ENCODE measurements at places on chromosomes 7 and 10.

DNA sequence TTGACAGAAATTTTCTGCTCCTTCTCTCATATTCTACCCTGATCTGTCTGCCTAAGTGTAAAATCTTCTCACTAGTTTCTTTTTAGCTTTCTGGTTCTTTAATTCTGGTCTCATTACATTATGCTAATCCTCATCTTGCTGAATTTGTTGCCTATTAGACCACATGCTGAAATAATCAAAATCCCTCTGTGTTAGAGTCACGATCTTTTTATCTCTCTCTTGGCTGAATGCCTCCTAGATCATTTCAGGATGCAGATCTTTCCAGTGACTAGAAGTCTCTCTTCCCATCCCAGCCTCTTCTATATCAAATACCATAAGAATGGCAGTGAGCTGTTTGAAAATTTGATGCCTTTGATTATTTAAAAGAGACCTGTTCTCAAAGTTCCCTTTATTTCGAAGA lies 661.9 kb downstream of the SORCS1 start:
- DNase-seq: no peak

DNA sequence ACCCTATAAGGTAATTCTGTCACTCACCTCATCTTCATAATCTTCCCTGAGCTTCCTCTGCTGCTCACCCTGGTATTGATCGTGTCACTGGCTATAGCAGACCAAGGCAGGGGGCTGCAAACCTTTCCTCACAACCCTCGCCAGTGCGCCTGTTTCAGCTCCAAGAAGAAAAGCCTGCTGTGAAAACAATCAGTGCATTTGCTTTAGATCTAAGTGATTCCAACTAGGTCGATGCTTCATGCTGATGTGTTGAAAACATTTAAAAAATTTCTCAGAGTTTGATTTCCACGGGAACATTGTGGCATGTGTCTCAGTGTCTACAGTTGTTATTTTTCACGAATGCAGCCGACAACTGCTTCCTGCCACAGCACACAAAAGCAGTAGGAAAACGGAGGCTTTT lies 27.3 kb downstream of the POU6F2 start:
- DNase-seq: no peak

DNA sequence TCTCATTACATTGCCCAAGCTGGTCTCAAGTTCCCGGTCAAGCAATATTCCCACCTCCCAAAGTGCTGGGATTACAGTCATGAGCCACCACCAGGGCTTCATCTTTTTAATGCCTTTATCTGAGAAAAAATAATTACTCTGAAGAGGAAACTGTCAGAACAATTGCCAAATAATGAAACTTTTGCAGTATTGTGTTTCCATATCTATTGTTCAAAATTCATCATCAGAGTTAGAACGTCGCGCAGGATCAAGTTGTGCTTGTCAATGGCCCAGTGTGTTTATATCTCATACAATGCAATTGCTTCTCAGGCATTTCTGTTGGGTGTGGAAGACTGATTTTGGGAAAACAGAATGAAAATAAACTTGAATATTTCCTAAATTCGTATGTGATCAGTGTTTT lies 143.1 kb downstream of the ARID5B start:
- no peak for DNase-seq

- no peak for DNase-seq
These were observed 22.6 kb downstream of the PALS2 start for GRCh38 chr7:24595671-24596418.

DNA sequence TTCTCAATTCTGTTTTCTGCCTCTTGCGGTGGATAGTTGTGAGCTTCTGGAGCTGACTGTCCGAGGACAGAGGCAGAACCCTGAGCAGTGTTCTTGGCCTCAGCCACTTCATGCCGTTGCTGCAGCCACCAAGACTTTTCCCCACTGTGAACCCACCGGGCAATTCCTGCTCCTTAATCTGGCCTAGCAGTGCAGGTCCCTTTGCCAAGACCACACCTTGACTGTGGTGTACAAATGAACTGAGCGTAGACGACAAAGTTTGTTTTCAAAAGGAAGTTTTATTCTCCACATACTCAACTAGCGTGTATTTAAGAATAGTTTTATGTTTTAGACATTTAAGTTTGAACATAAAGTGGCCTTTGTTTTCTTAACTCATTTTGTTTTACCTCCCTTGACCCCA lies 29.4 kb downstream of the SLC25A28 start:
- DNase-seq: no peak

DNA sequence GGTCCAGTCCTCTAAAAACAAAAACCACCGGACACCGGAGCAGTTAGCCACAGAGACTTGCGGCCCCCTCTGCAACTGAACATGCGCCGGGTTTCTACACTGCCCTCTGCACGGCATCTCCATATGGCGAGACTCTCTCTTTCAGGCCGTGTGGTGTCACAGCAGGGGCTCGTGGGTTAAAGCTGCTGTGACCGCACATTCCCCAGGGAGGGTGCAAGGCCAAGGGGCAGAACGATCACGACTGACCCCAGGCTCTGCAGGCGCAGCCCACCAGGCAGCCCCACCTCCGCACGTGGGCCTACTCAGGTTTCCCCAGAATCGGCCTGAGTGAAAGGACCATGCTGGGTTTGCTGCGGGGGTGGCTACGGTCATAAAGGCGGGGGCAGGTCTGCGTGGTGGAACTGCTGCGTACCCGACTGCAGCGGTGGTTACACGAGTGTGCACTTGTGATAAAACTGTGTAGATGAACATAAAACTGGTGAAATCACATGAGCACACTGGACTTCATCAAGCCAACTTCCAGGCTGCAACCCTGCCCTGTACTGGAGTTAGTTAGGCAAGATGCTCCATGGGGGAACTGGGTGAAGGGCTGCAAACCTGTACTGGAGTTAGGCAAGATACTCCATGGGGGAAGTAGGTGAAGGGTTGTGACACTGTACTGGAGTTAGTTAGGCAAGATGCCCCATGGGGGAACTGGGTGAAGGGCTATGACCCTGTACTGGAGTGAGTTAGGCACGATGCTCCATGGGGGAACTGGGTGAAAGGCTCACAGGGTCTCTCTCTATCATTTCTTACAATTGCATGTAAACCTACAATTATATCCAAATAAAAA lies 81.4 kb upstream of the PPP2R2D start:
- DNase-seq: no peak

DNA sequence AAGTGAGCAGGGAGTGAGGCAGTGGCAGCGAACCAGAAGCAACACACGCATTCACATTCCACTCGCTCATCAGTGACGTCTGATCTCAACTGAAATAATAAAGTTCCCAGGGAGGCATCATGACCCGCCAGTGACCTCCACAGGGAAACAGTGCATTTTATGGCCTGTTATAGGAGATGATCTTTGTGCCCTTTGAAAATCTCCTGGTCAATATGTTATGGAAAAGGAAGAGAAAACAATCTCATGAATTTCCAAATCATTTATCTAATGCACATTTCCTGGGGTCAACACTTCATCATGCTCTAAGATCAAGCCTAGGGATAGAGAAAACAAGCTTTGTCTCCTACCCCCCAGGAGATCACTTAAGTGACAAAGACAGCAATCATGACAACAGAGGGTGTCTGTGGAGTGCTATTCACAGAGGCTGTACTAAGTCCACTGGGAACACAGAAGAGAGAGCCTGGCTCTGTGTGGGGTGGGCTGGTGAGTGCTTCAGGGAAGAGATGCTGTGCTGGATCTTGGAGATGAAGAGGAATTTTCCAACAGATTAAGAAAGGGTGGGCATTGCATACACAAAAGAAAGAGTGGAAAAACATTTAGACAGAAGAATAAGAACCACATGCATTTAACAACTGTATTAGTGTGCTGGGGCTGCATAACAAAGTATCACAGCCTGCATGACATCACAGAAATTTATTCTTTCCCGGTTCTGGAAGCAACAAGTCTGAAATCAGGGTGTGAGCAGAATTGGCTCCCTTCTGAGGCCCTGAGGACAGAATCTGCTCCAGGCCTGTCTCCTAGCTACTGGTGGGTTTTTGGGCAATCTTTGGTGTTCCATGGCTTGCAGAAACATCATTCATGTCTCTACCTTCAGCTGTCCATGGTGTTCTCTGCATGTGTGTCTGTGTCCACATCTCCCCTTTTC lies 613.9 kb upstream of the IGFBP3 start:
- no peak for DNase-seq

DNA sequence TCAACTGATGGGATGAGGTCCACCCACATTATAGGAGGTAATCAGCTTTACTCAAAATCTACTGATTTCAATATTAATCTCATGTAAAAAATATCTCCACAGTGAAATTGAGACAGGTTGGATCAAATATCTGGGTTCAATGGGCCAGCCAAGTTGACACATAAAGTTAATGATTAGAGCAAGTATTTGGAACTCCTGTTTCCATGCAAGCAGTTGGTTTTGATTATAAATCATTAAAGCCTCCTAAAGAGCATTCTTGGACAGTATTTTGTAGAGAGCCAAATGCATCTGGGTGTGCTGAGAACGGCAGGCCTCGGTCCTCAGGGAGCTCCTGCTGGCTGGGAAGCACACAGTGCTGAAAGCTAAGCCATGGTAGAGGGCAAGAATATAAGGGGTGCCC lies 126.9 kb upstream of the BTBD16 start:
- DNase-seq: no peak

- DNase-seq: no peak
These were observed 94.3 kb downstream of the UBE2H start for GRCh38 chr7:129858490-129858889.

- no peak for DNase-seq
These were observed 171.4 kb downstream of the ITGA8 start for GRCh38 chr10:15548331-15548730.

DNA sequence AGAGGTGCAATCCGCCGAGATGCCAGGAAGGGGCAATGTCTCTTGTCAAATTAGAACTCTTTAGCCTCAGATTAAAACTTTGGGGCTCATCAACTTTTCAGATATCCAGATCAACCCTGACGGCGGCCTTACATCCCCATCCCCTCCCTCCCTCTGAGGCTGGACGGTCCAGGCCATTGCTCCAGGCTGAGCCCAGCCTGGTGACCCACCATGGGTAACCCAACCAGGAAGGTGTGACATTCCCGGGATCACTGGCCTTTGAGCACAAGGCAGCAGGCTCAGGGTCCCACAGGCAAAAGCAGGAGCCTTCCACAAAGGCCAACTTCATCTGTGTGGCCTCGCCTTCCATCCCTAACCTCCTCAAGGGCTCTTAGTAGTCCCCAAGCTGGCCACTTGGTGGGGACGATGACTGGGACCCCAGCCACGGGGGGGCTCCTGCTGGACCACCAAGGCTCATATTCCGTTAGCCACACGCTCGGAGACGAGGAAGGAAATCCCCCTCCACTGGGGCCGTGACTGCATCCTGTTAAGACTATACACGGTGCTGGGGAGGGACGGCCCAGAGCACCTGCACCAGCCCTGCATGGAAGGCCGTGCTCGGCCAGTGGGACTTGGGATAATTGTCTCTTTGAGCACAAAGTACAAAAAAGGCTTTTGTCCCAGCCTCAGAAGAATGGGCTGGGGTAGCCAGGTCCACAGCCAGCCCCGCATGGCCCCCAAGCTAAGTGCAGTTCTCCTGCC lies 62.8 kb downstream of the ZRANB1 start:
- DNase-seq: no peak

- DNase-seq: no peak
These were observed 576.4 kb downstream of the REEP3 start for GRCh38 chr10:64097391-64098122.

GRCh38 chr7:133724694-133725093 lies 402.4 kb upstream of the LRGUK start:
- DNase-seq: no peak

GRCh38 chr7:137695942-137696341 lies 150.8 kb downstream of the DGKI start:
- DNase-seq: no peak

DNA sequence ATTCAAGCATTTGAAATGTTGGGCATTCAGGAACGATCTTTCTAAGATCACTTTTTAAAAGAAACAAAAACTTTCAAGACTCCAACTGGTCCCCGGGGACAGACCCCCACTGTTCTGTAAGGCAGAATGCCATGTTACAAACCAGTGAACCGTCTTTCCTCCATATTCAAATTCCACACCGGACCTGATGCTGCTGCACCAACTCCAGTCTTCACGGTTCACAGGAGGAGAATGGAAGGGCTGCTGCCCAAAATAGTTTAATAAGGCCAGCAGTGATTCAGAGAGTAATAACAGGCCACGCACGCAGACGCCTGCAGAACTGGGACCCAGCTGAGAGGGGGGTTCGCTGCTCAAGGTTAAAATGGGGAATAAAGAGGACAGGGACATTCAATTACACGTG lies 47.2 kb downstream of the OSBPL3 start:
- DNase-seq: no peak

DNA sequence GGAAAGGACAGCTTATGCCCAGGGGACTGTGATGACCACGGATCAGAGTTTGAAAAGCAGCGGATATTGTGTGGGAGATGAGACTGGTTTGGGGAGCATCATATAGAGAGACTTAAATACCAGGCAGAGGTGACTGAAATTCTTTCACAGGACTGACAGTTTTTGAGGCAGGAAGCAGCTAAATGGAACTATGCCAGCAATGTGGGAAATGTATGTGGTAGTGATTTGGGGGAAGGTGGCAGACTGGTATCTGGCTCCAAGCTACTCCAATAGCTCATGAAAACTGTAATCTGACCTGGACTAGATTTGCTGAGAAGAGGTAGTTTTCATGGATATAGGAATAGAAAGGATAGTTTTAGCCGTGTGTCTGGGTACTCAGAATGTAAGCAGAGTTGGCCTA lies 592.6 kb downstream of the REEP3 start:
- no peak for DNase-seq

GRCh38 chr7:80379034-80379982 lies 132.6 kb downstream of the GNAT3 start:
- DNase-seq: no peak

- no peak for DNase-seq
These were observed 109.9 kb downstream of the HECTD2 start for GRCh38 chr10:91519899-91520514.

GRCh38 chr7:66307591-66308215 lies 102.6 kb downstream of the TPST1 start:
- DNase-seq: no peak

DNA sequence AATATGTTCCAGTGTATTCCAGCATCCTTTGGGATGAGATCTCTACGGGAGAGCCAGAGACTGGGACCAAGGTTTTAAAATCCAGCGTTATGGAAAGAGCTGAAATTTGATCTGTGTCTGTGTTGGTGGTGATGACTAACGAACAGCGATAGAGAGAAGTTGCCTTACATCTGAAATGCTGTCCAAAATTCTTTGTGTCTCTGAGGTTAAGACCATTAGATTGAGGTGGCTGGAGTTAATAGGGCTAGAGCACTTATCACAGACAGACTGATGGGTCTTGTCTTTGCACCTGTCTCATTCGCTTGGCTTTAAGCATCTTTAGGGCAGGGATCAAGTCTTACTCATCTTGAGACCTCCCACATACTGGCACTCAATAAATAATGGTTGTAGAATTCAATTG lies 41.0 kb upstream of the RAPGEF5 start:
- DNase-seq: no peak

DNA sequence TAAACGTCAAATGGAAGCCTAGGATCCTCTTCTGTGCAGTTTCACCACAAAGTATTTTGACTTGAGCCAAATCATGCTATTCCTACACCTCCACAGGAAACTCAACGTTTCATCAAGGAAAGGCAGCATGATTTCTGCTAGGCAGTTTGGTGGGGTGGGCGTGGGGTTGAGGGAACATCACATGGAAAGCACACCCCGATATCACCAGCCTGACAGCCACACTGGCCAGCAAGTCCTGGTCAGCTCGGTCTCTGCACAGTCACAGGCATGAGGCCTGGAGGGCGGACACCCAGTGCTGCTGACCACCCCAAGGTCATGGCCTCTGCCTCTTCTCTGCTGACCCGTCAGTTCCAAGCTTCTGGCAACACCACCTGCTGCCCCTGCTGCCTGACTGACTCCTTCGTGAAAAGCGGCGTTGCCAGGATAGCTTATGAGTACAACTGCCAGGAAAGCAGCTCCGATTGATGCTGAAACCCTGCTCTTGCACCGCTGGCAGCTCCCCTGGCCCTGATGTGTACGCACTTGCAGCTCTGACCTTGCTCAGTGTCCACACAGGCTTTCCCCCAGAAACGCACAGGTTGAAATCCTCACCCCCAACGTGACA lies 171.5 kb downstream of the DIP2C start:
- DNase-seq: no peak

All from NCI-H1092 (cell line).